Dorsolateral prefrontal cortex (tissue), 122 donors: ENCODE measurements at places on chromosomes 6 and 20.

DNA sequence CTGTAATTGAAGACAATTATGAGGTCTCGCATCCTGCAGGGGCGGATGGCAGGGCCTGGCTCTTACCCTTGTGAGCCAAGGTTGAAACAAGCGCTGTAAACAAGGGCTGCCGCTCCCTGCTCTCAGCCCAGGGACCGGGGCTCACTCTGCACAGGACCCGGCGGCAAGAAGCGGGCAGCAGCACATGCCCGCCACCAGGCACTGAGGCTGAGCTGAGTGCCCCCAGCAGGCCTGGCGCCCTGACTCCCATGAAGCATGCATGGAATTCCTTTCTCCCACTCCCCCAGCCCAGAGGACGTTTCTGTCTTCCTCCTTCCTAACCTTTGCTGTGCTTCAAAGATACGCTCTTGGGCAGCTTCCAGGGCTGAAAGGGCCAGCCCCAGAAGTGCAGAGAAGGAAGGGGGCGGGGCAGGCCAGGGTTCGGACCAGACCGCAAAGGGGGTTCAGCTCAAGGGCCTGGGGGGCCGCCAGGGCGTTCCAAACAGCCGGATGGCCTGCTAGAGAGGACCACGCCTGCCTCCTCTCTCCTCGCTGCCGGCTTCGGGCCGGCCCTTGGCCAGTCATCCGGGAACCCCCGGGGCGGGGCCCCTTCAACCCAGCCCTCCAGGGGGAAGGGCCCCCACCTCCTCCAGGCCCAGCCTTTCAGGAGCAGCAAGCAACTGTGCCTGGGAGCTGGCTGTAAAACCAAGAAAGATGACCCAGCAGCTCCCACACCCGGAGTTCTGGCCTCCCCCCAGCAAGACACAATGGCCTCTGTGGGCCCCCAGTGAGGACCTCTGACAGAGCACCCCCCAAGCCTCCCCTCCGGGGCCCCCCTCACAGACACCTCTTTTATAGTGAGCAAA lies 109.9 kb downstream of the NOL4L start:
- peak; percentile 78 for DNase-seq

DNA sequence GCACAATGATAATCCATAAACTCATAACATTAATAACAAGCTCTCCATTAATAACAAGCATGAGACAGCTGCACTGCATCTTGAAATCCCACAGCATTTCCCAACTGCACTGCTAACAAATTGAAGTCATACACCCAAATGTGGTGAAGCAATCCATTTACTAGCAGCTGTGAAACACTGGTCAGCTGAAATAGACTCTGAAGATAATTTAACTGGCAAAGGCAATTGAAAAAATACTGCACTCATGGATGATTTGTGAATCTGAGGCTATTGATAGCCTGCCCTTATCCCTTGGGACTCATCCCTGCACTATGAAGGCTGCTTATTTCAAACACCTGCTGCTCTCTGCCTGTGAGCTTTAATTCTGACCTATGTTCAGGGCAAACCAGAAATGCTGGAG lies 49.1 kb upstream of the PLCB1 start:
- DNase-seq: no peak

DNA sequence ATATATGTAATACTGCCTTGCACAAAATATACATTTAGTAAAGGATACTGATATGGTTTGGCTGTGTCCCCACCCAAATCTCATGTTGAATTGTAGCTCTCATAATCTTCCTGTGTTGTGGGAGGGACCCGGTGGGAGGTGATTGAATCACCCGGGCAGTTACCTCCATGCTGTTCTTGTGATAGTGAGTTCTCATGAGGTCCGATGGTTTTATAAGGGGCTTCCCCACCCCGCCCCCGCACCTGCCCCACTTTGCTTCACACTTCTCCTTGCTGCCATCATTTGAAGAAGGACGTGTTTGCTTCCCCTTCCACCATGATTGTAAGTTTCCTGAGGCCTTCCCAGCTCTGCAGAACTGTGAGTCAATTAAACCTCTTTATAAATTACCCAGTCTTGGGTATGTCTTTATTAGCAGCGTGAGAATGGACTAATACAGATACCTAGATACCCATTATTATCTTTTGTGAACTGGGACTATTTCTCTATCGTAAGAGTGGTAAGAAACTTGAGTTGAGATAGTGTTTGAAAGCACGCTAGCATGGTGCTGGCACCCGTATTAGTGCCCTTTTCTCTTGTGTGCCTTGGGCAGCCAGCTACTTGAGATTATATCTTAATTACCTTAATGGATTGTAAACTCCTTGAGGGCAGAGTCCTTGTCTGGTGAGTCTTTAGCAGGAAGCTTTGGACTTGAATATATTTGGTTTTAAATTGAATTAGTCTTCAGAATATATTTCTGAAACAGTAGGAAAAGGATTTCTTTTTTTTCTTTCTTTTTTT lies 25.6 kb downstream of the TOP1 start:
- DNase-seq: no peak

DNA sequence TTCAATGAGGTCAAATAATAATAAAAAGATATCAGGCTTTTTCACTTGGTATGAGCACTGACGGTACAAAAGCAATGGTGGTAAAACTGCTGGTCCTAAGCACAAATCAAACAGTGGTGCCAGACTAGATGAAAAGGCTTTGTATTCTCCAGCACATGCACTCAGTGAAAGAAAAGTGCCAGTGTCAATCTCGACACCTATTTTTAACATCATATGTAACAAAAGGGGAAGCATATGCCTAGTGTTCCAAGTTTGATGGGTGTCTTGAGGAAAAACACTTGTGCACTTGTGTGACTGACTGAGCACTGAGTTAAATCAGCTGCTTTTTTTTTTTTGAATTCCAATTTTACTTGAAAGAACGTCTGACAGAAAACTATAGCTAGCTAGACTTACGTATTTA lies 27.3 kb downstream of the MED23 start:
- no peak for DNase-seq

- no peak for DNase-seq
Observed at GRCh38 chr6:134183844-134184243, 131.4 kb upstream of the SLC2A12 start.

GRCh38 chr20:46218656-46219055 lies 89.6 kb downstream of the CDH22 start:
- DNase-seq: no peak

GRCh38 chr20:37475252-37475651 lies 45.8 kb upstream of the NNAT start:
- DNase-seq: peak; percentile 59

GRCh38 chr20:54167909-54168872 lies 5.6 kb downstream of the CYP24A1 start:
- no peak for DNase-seq
